ENCODE measurements at places on chromosomes 6 and 20.

GRCh38 chr6:2560917-2561698, 189.6 kb downstream of the MYLK4 start:
- no peak for DNase-seq

- DNase-seq = no peak
Measured at GRCh38 chr6:99641270-99641669, 34.6 kb downstream of the PRDM13 start.

- DNase-seq = peak; percentile 92
Measured at GRCh38 chr20:5749952-5750779, at the start of gene SHLD1. Gene SHLD1 (plus strand): TSS chr20:5750401. CDS start chr20:5772866, 22,465 bp downstream.

DNA sequence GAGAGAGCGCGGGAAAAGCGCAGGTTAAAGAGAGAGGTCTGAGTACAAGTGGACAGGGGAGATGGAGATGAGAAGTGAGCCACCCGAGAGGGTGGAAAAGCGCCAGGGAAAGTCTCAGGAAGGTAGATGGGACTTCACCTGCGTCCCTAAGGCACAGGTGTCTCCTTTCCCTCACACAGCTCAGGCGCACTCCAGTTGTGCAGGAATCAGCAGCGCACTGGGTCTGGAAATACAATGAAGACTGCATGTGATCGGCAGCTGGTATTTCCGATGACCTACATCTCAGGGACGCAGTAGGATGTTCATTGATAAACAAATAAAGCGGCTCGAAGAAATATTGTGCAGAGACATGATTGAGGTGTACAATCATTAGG, 432 bp upstream of the KHDRBS2 start:
- no peak for DNase-seq

DNA sequence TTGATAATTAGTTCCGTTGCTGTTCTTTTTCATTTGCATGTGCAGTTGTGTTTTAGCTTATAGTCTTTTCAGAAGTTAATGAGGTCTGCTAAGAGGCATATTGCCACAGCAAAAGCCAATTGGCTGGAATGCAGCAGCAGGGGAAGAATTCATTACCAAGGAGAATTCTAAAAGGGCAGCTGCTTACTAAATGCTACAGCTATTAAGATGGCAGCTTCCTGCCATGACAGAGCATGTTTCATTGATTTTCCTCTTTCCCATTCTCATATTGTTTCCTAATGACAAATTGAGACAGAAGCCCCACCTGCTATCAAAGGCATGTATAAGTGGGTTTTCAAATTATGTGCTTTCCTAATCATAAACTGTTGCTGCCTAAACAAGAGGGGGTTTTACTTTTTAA, 66.6 kb downstream of the CLVS2 start:
- DNase-seq = no peak

GRCh38 chr6:1970151-1970561, 275.2 kb downstream of the GMDS start:
- no peak for DNase-seq

GRCh38 chr20:5844063-5844681, 94.0 kb downstream of the SHLD1 start:
- no peak for DNase-seq

Measured in left hindlimb (tissue), 1 donor.